ENCODE measurements at places on chromosomes 5 and 9.

GRCh38 chr9:133986774-133987445 lies 5.2 kb downstream of the VAV2 start:
- DNase-seq, result no peak

GRCh38 chr9:129258124-129258822 lies 80.2 kb upstream of the IER5L start:
- DNase-seq, result peak; percentile 89

DNA sequence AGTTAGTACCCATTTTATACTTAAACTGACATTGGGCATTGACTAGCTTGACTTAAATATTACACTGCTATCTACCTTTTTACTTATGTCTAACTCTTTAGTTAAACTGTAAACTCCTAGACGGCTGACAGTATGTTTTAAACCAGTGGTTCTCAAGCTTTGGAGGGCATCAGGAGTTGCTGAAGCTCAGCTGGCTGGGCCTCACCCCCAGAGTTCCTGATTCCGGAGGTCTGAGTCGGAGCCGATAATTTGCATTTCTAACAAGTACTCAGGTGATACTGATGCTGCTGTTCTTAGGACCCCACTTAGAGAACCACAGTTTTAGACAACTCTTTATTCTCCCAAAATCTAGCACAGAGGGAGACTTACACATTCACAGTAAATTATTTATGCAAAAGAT lies 63.3 kb upstream of the PCA3 start:
- no peak for DNase-seq

DNA sequence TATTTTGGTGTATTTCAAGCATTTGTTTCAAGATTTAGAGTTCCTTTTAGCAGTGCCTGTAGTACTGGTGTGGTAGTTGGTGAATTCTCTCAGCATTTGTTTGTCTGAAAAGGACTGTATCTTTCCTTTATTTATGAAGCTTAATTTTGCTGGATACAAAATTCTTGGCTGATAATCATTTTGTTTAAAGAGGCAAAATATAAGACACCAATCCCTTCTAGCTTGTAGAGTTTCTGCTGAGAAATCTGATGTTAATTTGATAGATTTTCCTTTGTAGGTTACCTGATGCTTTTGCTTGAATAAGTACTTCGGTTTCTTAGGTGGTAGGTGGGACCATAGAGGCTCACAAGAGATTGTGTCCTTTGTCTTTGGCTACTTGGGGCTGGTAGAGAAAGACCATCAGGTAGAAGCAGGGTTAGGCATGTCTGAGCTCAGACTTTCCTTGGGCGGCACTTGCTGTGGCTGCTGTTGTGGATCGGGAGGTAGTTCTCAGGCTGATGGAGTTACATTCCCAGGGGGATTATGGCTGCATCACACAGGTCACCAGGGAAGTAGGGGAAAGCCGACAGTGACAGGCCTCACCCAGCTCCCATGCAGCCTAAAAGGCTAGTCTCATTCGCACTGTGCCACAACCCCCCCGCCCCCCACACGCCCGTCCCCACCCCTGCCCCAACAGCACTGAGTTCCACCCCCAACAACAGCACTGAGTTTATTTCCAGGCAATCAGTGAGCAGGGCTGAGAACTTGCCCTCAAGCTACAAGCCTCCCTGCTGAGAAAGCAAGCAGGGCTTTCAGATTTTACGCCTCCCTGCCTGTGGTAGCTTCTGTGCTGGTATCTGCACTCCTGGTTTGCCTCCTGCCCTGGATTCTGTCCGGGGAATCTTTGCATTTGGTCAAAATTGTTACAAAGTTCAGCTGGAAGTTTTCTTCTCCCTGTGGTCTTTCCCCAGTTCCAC lies 127.1 kb upstream of the GLRA1 start:
- DNase-seq, result no peak

DNA sequence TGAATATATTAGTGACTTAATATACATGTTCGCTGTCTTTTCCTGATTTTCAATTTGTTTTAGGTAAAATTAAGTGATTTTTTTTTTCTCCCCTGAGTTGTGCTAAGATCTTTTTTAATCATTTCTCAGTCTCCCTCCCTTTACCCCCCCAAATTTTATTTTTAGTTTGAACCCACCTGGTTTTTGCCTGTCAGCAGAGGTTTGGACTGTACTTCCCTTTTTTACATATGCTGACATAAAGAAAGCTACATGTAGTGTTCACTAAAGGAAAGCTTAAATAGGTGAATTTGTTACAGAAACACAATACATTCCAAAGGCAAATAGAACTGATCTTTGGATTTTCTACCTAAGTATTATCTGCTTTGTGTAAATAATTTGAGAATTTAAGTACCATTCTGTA lies 82.2 kb downstream of the IPO11 start:
- DNase-seq, result no peak

DNA sequence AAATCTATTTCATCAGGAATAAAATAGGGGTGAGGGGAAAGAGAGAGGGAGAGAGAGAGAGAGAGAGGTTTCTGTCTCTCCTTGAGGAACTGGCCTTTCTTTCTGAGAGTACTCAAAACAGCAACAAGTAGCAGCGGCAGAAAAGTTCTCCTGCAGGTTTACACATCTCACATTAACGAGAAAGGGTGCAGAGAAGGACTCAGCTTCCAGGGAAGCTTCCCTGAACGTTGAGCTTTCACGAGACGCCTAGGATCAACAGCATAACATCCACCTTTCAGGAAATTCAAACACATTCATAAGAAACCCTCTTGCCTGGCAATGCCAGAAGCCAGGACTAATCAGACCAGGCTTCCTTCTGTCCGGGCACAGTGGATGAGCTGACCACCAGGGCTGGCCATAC lies 162.9 kb downstream of the ZDHHC21 start:
- no peak for DNase-seq

DNA sequence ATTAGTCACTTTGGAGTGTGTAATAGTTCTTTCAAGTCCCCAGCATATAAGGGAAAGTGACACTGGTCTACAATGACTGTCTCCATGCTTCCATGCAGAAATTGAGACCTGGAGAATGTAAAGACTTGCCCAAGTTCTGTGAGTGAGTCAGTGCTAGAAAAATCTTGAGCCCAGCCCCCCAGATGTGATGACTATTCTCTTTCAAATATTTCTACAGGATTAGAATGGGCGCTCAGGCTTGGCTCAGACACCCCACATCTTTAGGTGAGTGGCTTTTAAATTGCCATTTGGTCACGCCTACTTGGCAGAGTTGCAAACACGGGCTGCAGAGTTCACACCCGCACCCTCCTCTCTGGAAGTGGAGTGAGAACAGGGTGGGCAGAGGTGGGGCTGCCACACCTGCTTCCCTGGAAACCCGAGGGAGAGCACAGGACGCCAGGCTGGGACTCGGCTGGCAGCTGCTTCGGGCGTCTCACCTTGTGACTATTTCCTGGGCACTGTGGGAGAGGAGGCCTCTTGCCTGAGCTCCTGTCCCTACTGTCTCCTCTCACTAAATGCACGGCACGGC lies 37.6 kb downstream of the ROPN1L start:
- no peak for DNase-seq

DNA sequence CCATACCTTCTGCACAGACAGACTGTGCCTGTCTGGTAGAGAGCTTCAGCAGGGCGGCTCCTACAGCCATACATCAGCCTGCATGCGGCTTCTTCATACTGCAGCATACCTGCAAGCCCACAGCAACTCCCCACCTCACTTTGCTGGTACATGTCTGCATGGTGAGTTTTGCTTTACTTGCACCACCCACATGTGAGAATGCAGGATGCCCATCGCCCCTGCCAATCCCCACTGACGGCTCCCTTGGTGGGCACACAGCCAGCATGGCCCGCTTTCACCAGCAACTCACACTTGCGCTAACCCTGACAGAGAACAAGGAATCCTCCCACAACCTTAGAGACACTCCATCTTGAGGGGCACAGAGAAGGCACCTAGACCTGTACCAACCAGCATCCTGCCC lies 114.9 kb downstream of the DTWD2 start:
- DNase-seq, result no peak

- DNase-seq, result no peak
Observed at GRCh38 chr9:128987805-128988204, 40.3 kb downstream of the NUP188 start.

GRCh38 chr5:54115735-54116403 lies 194.5 kb downstream of the ARL15 start:
- DNase-seq, result no peak

- DNase-seq, result peak; percentile 72
Observed at GRCh38 chr9:136978073-136978864, 965 bp downstream of the PTGDS start.

DNA sequence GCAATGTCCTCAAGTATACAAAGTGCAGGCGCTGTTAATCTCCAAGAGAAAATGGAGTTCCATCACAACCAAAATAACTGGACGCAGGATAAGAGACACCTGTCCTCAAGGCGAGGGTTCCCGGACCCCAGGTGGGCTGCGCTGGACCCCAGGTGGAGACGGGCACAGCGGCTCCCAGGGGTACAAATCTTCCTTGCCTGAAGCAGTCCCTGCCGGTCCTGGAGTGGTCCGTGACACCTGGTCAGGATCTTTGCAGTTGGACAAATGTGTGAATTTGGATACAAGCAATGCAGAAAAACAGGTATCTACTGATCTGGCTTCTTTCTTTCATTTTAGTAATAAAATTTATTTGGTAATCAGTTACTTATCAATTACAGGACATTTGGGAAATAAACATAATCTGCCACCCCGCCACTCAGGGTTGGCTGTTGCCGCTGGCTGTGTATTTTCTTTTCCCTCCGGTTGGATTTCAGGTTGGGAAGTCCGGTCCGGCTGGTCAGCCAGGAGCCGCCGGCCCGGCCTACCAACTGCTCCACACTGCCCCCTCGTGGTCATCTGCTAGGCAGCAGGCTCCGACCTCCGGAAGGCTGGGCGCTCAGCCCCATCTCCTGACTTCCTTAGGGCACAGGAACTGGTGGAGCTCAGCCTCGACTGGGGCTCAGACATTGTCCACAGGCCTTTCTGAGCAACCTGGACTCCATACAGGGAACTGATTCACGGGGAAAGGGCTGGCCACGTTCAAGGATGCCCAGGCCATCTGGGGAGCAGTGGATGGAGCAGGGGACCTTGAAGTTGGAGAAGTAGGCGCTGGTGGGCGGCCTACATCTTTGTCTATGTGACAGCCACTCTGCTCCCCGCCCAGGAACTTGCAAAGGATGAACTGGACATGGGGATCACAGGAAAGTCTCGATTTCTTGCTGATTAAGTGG lies 43.4 kb downstream of the NXNL2 start:
- peak; percentile 70 for DNase-seq

GRCh38 chr5:55969956-55970355 lies 24.8 kb downstream of the IL6ST start:
- DNase-seq, result no peak

DNA sequence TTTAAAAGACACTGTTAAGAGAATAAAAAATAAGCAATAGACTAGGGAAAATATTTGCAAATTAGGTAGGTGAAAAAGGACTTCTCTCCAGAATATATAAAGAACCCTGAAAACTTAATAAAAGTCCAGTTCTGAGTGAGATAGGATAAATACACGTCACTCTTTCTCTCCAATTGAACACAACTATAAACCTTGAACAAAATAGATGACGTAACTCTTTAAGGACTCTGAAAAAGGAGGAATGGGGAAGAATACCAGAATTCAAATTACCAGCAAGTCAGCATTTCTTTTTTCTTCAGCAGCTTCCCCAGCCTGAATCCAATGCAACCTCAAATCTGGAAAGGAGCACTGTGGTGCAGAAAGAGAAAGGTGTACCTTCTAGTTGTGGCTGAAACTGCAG lies 6.8 kb upstream of the WDR41 start:
- DNase-seq, result no peak

DNA sequence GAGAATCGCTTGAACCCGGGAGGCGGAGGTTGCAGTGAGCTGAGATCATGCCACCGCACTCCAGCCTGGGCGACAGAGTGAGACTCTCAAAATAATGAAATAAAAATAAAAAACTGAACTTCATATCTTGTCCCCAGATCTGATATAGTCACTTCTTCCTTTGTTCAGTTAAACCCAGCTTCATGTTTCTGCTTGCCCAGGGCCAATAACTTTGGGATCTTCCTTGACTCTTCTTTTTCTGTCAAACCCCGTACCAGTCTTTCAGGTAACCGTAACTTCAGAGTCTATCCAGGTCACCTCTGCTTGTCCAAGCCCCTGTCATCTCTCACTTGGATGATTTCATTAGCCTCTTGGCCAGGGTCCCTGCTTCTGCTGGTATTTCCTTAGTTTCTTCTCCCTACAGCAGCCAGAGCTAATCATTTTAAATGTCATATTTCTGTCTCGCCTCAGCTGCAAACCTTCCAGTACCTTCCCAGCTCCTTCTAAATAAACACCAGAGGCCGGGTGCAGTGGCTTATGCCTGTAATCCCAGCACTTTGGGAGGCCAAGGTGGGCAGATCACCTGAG lies 19.7 kb upstream of the ABL1 start:
- no peak for DNase-seq

Data from stimulated activated CD4-positive, alpha-beta T cell treated with anti-CD3 and anti-CD28 coated beads, Interleukin-4, amount 100 ng/mL, for 24 hours (primary cell).